Activated CD4-positive, alpha-beta T cell treated with anti-CD3 and anti-CD28 coated beads, Interleukin-2, Interleukin-6, amounts not matched to agents 100 ng/mL and 50 ng/mL, durations not matched to agents 16 hours and 8 hours (primary cell): ENCODE measurements at places on chromosomes 2 and 18.

GRCh38 chr2:98869870-98870269 is 66.2 kb downstream of the CRACDL start:
- no peak for DNase-seq

DNA sequence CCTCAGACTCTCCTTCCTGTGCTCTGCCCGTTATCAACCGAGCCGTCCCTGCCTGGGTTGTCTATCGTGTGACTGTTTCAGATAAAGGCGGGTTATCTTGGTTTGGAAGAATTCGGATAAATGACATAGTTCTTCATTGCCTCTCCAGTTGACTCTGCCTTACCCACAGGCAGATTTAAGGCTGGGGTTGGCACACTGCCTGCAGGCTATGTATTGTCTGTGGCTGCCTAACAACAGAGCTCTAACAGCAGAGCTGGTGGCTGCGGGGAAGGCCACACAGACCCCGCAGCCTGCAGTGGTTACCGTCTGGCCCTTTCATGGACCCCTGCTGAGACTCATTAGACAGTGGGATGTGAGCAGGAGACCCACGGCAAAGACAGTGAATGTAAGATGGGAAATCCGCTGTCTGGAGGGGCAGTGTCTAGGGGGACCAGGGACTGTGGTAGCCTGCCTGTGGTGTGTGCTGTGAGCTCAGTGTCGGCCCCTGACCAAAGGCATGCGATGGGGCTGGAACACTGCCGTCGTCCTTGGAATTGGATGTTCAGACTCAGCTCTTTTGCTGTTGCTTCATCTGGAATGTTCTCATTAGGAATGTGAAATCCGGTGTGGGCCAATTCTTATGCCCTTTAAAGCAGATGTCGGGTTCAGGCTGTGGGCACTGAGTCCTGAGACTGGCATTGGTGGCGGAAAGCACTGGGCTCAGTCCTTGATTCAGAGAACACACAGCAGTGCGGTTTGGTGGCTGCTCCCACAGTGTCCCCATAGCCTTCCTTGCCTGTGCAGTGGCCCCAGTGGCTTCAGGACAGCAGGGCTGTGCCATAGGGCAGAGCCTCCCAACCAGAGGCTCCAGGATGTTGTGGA is 44.5 kb downstream of the SH3RF3 start:
- no peak for DNase-seq

DNA sequence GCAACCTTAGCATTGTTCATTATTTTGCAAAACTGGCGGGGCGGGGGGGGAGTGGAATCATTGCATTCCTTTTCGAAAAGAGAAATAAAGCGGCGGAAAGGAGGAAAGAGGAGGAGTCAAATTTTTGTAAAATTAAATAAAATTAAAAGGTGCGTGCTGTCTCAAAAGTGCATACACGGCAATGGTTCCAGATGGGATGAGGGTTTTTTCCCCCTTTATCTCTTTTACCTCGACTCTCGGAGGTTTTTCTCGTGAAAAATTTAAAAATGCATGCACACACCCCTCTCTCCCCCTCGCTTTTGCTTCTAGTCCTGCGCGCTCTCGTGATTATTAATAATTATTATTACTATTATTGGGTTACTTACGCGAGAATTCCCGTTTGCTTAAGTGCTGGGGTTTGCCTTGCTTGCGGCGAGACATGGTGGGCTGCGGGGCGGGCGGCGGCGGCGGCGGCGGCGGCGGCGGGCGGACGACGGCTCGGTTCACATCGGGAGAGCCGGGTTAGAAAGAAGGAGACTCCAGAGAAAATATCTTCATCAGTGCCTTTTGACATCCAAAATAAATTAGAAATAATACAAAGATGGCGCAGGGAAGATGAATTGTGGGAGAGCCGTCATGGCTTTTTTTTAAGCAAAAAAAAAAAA is 481 bp downstream of the BCL11A start:
- no peak for DNase-seq

GRCh38 chr2:32905270-32905669 is 41.5 kb upstream of the LTBP1 start:
- no peak for DNase-seq

- no peak for DNase-seq
Measured at GRCh38 chr18:77157312-77157711, 24.7 kb upstream of the MBP start.

- no peak for DNase-seq
Measured at GRCh38 chr2:21231985-21232384, 108.2 kb downstream of the TDRD15 start.

- DNase-seq = no peak
Measured at GRCh38 chr2:21438949-21439348, 315.2 kb downstream of the TDRD15 start.

DNA sequence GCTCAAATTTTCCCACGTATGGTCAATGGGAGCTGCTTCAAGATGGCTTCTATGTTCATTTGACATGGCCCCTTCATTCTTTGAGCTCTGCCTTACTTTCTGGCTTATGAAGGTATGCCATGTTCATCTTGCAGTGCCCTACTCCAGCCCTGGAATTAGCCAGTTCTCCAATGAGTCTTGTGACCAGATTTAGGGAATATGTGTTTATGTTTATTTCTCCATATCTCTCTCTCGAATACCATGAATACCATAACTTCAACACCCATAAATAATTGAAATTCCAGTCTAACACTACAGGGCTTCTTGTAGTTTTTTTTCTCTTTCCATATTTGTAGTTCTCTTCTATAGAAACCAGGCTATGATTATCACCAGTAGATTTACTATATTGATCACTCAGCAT is 39.7 kb downstream of the EPB41L5 start:
- DNase-seq = no peak

GRCh38 chr2:56749152-56749752 is 565.5 kb downstream of the CCDC85A start:
- DNase-seq = peak; percentile 11

DNA sequence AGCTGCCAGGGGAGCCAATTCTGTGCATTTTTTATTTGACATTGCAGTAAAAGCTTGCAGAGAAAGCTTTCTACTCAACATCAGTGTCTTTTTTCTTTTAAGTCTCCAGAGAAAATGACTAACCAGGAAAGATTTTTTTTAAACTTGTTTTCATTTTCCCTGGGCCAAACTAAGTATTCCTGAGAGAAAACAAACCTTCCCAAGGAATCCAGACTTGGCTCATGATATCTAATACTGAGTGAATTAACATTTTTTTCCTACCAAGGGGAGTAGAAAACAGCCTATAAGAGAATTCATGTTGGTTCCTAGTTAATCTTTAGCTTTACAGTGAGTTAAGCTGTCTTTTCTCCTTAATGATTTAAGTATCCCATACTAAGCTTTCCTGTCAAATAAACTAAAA is 46.7 kb downstream of the DAPL1 start:
- no peak for DNase-seq

- no peak for DNase-seq
Measured at GRCh38 chr18:63237881-63238692, 81.5 kb downstream of the BCL2 start.

DNA sequence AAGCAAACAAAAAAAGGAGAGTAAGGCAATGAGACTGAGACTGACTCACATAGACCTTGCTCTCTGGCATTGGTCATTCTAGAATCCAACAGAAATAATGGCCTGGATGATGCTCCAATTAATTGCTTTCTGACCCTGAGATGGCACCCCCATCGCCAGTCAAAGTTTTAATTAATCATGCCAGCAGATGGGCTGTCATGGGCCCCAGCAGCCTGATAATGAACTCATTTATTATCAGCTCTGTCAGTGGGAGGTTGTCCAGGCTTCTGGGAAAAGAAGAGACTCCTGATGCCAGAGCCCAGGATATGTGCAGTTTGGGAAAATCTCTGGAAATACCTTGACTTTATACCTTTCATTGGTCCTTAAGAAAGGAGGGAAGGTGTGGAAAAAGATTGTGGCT is 115.2 kb downstream of the XRCC5 start:
- no peak for DNase-seq

DNA sequence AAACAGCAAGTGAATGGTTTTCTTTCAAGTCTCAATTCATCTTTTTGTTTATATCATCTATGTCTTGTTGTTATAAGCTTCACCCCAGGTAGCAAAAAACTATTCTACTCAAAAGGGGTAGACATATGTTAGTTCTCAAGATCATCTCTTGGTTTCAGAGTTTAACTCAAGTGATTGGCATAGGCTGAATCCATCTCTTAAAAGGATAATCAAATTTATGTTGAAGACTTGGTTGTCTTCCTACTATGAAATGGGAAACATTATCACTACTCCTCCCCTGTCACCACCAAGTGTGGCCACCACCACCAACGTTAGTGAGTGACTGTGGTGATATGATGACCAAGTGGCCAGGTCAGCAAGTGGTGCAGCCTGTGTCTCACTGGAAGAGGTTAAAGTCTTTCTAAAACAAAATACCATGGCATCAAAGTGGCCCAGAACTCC is 1.5 kb downstream of the IL1B start:
- DNase-seq = no peak

DNA sequence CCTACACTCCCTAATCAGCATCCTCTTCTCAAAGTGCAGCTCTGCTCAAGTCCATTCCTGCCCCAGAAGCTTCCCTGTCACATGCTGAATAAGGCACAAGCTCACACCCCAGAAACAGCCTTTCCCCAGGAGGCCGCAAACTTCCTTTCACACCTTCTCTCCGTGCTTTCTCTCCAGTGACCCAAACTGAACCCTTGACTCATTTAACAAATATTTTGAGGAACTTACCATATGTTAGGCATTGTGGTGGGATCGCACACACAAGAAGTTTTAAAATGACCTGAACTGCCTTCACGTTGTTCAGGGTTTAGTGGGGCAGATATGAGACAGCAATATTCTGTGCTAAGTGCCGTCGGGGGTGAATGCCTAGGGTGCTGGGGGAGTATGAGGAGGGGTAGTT is 161.3 kb downstream of the INSIG2 start:
- peak; percentile 9 for DNase-seq

DNA sequence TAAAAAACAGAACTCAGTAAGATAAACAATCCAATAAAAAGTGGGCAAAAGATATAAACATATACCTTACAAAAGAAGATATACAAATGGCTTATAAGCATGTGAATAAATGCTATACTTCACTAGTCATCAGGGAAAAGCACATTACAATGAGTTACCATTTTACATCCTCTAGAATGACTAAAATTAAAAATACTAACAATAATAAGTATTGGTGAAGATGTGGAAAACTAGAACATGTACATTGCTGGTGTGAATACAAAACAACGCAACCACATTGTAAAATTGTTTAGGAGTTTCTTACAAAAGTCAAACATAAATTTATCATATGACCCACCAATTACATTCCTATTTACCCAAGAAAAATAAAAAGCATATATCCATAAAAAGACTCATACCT is 80.1 kb downstream of the SPIRE1 start:
- DNase-seq = no peak

DNA sequence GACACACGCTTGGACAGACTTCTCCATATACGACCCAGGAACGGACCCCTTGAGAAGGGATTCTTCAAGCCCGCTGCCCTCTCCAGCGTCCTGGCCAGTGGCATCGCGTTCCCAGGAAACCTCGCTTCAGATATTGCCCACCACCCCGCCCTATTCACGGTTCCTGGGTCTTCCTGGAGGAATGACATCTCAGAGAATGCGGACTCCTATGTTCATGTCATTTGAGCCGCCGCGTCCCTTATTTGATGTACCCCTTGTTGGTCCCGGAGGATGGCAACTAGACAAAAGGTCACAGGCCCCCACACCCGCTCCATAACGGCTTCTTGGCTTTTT is 588 bp upstream of the CCDC93 start:
- DNase-seq = no peak

DNA sequence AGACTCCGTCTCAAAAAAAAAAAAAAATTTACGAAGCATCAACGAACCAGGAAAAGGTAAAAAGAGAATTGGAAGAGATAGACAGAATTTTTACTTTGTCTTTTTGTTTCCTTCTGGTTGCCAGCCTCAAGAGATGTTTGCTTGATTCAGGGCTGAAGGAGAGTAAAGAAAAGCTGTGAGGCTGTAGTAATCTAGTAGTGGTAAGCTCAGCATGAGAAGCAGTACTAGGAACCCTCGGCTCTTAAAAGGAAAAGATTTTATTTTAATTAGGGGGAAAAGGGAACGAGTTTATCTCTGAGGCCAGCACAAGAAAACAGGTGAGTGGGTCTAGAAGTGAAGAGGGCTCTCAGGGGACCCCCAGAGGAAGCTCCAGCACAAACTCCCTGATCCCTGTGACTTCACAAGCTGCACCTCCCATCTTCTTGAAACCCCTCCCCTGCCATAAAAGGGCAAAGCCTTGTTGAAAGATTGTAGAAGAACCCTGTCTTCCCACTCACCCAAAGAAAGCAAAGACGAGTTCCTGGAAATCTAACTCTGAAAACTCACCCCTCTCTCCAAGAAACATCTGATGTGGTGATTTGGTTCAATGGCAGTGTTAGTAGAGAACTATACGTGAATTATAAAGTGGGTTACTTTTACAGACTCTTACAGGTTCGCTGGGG is 8.6 kb downstream of the RBMS1 start:
- peak; percentile 65 for DNase-seq

- DNase-seq = no peak
Measured at GRCh38 chr18:49431165-49431962, 29.1 kb downstream of the DYM start.

DNA sequence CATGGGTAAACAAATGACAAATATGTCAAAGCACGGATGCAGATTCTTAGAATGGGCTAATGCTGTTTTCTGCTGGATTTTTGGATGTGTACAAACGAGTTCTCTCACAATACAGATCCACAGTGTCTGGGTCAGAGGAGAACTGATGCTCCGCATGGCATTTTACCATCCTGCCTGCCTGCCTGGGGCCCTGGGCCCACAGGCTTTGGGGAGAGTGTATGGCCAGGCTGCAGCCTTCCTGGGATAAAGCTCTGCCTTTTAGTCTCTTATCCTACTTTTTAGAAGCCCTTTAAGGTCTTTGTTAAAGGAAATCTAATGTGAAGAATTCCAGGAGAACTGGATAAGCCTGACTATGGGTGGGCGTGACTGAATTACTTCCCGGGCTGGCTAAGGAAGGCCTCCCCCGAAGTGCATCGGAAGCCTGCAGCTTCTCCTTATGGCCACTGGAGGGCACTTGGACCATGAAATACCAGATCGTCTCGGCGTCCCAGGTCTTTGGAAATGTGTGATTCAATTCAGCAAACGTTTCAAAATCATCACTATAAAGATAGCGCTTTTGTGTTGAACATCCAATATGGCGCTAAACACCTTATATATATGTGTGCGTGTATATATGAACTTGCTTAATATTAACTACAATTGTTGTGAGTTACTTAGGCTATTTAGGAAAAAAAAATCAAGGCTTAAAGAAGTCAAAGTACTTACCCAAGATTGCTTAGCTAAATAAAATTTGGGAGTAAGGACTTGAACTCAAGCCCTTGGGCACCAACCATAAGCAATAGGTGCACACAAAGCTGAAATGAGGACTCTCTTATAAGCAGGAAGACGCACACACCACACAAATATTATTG is 15.2 kb upstream of the DNPEP start:
- DNase-seq = peak; percentile 70

- no peak for DNase-seq
Measured at GRCh38 chr2:225737556-225737955, 338.0 kb downstream of the NYAP2 start.

GRCh38 chr2:179677077-179677688 is 184.2 kb downstream of the ZNF385B start:
- DNase-seq = no peak

- DNase-seq = no peak
Measured at GRCh38 chr2:142914507-142915313, 37.2 kb downstream of the KYNU start.

- DNase-seq = no peak
Measured at GRCh38 chr2:60433018-60433596, 120.3 kb downstream of the BCL11A start.

GRCh38 chr2:175154661-175155082 is 13.3 kb downstream of the ATF2 start:
- peak; percentile 83 for DNase-seq
